Activated naive CD8-positive, alpha-beta T cell treated with anti-CD3 and anti-CD28 coated beads for 36 hours (primary cell): ENCODE measurements at places on chromosomes 12 and 14. TPM values are rescaled to one million over a fixed set of nuclear protein-coding genes. Genes with fewer than 3 reads are reported as not detected.
A peak's percentile ranks its signal among the peaks of the same experiment; 100 is the strongest.

MPHOSPH9 gene
- 84.0 TPM for total RNA-seq

PROX2 gene
- 1.5 TPM for total RNA-seq

RND1 gene
- 2.6 TPM for total RNA-seq

CLEC4A gene
- not detected for total RNA-seq

MYF6 gene
- not detected for total RNA-seq

TSHR gene
- total RNA-seq = not detected

GRCh38 chr14:30440961-30441360, 118.0 kb upstream of the G2E3 start:
- DNase-seq = no peak

- DNase-seq = peak; percentile 4
Measured at GRCh38 chr12:6494258-6494743, 399 bp downstream of the NCAPD2 start.

DNA sequence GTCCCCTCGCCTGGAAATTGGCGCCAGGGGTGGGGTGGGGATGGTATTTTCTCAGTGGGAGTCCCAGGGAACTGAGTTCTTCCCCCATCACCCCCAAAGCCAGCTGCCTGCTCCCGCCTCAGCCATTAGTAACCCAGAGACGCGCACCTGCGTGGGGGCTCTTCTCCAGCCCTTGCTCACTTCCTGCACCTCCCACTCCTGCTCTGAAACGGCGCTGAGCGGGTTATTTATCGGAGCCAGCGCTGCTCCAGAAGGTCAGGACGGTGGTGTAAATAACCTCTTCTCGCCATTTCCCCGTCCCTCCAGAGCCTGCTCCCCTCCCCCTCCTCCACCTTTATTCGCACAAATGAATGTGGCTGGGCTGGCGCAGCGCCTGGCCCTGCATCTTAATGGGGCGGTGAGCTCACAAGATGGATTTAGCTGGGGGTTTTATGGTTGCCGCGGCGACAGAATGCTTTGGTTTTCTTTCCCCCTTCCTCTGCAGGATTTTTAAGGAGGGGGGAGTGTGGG, 12.2 kb downstream of the GPR84 start:
- DNase-seq = peak; percentile 41

- no peak for DNase-seq
Measured at GRCh38 chr12:47939009-47939601, 24.3 kb upstream of the TMEM106C start.

DNA sequence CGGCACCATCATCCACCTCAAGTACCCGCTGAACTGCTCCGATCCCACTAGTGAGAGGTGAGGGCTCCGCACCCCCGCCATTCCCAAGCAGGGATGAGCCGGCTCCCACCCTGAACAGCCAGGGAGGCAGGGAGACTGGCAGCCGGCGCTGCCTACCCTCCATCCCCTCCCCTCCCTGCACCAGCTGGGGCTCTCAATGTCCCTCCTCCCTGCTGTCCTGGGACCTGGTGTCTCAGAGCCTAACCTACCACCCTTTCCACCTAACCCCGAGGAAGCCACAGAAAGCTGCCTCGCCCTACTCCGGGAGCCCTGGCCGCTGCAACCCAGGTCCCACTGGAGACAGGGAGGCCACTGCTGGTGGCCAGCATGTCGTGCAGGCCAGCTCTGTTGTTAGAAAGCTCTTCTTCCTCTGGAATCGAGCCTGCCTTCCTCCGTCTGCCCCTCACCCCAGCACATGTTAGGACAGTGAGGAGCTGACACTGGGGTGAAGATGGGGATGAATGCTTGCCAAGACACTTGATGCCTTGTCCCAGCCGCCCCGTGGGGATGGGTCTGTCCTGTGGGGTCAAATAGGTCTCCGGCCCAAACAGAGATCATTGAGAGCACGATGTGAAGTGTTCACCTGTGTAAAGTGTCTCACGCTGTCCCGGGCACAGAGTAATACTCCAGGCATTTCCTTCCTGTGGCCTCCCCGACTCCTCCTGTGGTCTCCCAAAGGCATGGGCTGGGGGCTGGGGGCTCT, 1.1 kb downstream of the PTPN6 start:
- DNase-seq = no peak

GRCh38 chr14:104146651-104147345, 8.4 kb downstream of the KIF26A start:
- DNase-seq = no peak

GRCh38 chr14:94764573-94764972, 5.3 kb downstream of the GSC start:
- no peak for DNase-seq

DNA sequence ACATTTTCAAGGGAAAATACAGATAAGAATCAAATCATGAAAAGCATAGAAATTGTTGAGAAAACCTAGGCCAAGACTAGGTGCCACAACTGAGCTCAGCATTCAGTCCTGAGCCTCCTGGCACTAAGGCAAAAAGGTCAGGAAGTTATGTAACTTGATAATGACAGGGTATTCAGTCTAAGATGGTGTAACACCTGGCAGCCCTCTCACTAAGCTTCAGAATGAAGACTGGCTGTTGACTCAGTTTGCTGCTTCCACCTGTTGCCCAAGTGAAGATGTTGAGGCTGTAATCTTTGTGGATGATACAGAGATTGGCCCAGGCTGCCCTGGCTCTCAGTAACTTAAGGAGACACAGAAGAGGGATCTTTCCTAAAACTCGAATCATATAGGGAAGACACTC, 19.6 kb downstream of the PROX2 start:
- no peak for DNase-seq

DNA sequence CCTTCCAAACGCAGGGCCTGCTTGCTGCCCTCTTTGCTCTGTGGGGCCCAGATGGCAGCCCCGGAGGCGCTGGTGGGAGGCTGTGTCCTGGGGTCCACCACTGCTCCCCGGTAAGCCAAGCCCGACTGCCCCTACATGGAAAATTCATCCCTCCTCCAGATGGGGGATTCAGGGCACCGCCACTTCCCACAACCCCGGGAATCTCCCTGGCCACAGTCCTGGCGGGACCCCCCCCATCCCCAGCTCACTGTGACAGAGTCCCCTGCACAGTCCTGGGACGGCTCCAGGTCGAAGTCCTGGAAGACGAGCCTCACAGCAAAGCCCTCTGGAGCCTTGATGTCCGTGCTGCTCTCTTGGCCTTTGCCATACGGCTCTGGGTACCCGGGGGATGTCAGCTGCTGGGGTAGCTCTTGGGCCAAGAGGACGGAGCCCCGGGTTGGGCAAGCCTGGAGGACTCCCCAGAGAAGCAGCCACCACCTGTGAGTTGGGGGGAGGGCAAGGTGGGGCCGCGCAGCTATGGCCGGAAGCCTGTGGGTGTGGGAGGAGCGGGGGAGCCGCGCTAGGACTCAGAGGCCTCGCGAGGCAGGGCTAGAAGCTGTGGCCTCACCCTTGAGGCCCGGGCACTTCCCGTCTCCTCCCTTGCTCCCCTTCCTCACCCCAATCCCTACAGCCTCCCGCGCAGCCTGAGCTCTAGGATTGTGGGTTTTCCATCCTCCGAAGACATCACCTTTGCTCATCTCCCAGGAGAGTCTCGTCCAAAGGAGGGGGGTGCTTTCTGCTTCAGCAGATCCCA, 815 bp downstream of the C1RL start:
- DNase-seq = peak; percentile 86

DNA sequence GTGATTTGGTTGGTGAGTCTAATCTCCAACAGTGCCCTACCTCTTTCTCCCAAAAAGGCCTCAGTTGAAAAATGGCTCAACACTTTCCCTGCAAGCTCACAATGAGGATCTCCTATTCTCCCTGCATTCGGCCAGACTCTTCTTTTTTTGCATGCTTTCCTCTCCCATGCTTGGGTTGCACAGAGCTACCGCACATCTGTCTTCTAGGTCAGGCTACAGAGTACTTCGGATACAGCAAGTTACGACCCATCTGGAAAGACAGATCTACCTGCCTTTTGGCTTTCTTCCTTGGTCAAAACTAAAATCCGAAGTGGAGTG, 305 bp upstream of the SLC16A7 start:
- no peak for DNase-seq

- DNase-seq = no peak
Measured at GRCh38 chr12:67721248-67721647, 72.7 kb downstream of the DYRK2 start.

GRCh38 chr14:94405486-94405885, 17.1 kb upstream of the SERPINA1 start:
- no peak for DNase-seq

DNA sequence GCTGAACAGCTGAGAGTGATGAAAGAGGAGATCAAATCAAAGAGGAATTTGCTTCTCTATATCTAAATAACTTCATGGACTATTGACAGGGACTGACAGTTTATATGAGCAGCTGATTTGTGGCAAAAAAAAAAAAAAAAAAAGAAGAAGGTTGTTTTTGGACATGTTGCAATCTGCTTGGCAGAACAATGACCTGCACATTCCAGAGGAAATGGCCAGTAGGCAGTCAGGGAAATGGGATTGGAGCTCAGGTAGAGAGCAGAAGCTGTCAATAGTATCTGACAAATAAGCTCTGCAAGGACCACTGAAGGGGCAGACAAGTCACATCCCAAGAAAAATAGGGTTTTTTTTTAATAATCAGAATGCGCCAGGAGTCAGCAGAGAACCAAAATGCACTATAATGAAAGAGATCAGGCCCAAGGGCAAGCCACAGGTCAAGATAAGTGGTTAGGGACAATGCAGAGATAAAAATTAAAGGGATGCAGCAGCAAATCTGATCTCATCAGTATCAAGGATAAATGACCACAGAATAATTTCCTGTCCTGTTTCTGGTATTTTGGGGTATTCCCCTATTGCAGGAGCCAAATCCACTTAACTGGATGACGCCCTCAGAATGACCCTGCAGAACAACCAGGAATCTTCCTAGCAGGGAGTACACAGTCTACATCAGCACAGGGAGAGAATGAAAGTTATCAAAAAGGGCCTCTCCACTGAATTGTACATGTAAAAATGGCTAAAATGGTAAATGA, 22.6 kb upstream of the DUSP16 start:
- no peak for DNase-seq

DNA sequence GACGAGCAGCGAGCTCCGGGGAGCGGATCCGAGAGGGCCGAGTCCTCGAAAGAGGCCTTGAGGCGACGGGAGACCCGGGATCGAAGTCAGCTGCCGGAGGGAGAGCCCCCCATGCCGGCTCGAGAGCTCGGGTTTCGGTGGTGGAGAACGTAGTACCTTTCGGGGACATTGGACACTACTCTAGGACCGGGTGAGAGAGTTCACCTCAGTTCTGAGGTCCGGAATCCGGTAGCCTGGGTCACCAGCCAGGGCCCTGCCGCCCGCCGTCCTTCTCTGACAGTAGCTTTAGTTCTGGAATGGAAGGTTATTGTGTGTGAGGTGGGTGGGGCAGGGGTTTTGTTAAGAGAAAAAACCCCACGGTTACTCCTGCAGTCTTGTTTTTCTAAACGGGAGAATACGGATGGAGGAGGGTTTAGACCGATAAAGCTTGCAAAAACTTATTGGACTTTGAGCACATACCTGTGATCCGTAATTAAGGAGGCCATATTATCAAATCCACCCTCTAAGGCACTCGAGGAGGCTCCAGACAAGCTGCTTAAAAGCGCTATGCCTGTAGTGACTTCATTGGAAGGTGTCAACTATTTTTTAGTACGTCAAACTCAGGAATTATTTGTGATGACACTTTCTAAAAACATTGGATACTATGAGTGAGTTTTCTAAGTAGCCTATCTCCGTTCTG, 765 bp downstream of the SCYL2 start:
- DNase-seq = no peak
